Glomerular endothelial cell (primary cell): ENCODE measurements at places on chromosomes 5 and 9. TPM values are rescaled to one million over a fixed set of nuclear protein-coding genes. Genes with fewer than 3 reads are reported as not detected.

The SDHA gene
- total RNA-seq: 99.9 and 106 TPM in 2 replicates

The PELO gene
- 16.2 and 31.1 TPM in 2 replicates for total RNA-seq

The SLC1A1 gene
- total RNA-seq: 10.9 and 13.0 TPM in 2 replicates

The CYLC2 gene
- not detected in 2 replicates for total RNA-seq

The RAB3C gene
- total RNA-seq: 1.4 and 4.2 TPM in 2 replicates

The RNF180 gene
- total RNA-seq: 4.7 and 10.3 TPM in 2 replicates

The PRSS3 gene
- 26.7 and 26.8 TPM in 2 replicates for total RNA-seq

The CCDC171 gene
- total RNA-seq: 0.58 TPM in 2 replicates

The SV2C gene
- not detected in 2 replicates for total RNA-seq
